ENCODE measurements at places on chromosomes 1 and 21.

- DNase-seq, result peak; percentile 95
These were observed 7.4 kb downstream of the EFNA4 start for GRCh38 chr1:155070721-155071569.

DNA sequence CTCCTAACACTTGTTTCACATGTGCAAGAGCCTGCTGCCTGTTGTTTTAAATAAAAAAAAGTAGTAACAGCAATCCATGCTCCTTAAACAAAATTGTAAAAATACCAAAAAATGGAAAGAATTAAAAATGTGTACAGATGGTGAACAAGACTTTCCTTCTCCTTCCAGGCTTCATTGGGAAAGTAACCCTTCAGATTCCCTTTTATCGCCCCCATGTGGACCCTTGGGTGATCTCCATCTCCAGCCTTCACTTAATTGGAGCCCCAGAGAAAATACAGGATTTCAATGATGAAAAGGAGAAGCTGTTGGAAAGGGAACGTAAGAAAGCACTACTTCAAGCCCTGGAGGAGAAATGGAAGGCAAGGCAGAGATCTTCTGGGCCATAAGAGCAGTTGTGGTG lies 14.2 kb downstream of the VPS13D start:
- peak; percentile 21 for DNase-seq

DNA sequence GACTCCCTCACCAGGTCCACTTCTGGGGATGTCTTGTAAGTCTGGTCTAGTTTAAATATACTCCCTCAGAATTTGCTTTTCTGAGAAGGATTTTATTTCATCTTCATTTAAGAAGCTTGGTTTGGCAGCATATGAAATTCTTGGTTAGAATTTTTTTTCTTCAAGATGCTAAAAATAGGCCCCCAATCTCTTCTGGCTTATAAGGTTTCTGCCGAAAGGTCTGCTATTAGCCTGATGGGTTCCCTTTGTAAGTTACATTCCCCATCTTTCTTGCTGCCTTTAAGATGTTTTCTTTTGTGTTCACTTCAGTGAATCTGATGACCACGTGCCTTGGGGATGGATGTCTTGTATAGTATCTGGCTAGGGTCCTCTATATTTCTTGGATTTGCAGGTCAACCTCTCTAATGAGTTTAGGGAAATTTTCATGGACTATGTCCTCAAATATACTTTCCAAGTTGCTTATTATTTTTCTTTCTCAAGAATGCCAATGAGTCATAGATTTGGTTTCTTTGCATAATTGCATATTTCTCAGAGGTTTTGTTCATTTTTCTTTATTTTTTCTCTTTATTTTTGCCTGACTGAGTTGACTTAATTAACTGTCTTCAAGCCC lies 19.4 kb downstream of the TCP10L start:
- DNase-seq, result peak; percentile 52

DNA sequence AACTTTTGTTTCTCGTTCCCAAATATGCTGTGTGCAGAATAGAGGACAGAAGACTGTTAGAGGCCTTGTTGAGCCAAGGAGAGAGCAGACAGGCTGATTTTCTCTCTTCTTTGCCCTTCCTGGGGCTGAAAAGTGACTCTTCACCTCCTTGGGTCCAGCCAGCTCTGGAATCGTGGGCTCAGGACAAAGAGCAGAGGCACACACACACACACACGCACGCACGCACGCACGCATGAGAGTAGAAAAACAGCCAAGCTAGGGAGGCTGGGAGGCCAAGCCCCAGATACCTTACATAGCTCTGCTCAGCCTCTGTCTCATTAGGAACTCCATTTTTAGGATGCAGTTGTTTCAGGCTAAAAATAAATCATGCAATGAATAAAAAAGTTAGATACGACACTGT lies at the start of gene CASQ2:
Gene CASQ2 (minus strand): TSS at position 166 of the 400 bp plus-strand sequence. CDS start 173 bp downstream, outside the sequence.
- DNase-seq, result no peak

DNA sequence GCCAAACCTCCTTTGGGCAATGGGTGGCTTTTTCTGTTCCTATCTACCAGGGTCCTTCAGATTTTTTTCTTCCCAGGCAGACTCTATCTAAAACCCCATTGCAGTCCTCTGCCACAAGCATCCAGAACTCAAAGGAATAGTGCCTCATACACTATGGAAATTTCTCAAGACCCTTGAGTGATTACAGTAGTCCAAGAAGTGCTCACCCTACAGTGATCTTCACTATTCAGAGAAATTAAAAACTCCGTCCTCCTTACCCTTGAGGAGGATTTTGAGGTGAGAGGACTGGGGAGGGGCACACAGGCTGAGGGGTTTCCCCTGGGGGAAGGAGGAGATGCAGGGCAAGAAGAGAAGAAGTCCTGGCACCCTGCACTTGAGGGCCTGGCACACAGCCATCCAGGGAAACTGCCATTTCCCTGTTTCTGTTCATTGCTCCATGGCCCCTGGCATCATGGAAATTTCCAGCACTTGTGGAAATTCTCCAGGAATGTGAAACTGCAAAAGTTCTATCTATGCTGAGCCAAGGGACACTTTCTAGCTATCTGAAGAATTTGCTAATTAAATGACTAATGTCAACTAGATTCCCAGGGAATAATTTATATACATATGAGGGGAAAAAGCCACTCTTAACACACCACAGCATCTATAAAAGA lies 102.5 kb upstream of the ATP1B1 start:
- DNase-seq, result peak; percentile 31

- no peak for DNase-seq
These were observed 4.1 kb upstream of the WNT9A start for GRCh38 chr1:227951624-227952373.

- no peak for DNase-seq
These were observed 27.2 kb upstream of the CLIC4 start for GRCh38 chr1:24717887-24718650.
